ENCODE measurements at places on chromosomes 1 and 21.
A peak's percentile ranks its signal among the peaks of the same experiment; 100 is the strongest.

DNA sequence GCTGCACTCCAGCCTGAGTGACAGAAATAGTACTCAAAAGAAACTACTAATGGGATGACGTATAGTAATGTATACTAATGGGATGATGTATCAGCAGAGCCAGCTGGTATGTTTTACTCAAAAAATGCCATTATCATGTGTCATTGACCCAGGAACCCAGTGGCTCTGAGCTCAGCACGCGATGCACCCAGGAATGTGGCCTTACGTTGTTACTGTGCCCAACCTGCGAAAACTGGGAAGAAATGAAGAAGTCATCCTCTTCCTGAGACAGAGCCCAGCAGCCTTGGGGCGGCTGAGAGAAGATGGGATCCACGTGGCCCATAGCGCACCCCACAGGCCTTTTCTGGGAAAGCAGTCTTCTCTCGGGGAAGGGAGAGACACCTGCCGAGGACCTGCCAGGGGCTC lies 8.8 kb downstream of the UBE2J2 start:
- no peak for DNase-seq

DNA sequence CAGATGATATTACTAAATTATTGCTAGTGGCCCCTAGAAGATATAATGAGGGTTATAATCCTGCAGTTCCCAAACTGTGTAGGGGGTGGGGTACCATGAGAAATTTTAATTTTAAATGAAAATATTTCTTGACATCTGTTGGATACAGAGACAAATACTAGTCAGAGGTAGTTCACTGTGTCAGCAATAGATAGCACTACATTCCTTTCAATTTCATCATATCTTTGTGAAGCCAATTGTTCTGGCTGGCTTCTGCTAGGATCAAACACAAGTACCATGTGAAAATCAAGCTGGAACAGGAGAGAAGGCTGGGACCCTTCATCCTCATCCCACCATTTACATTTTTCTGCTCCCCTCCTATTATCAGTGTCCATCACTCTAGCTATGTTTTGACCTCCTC lies 208.1 kb downstream of the USH2A start:
- no peak for DNase-seq

GRCh38 chr1:71774705-71775104 lies 507.6 kb downstream of the NEGR1 start:
- DNase-seq: no peak

- DNase-seq: no peak
Measured at GRCh38 chr21:44403106-44404020, 49.9 kb downstream of the TRPM2 start.

- DNase-seq: peak; percentile 56
Measured at GRCh38 chr1:31183927-31184554, 55.6 kb downstream of the NKAIN1 start.

- no peak for DNase-seq
Measured at GRCh38 chr1:6257541-6258069, 3.3 kb downstream of the GPR153 start.
